ENCODE measurements at places on chromosomes 2 and 18.

- DNase-seq: no peak
These were observed 99.9 kb downstream of the PXDN start for GRCh38 chr2:1644427-1644826.

- DNase-seq: no peak
These were observed 1809.0 kb downstream of the SUCLG1 start for GRCh38 chr2:82650038-82650437.

GRCh38 chr2:167954495-167954894 lies 292.9 kb downstream of the STK39 start:
- DNase-seq: no peak

- no peak for DNase-seq
These were observed 35.2 kb upstream of the LPIN2 start for GRCh38 chr18:3048121-3048520.

- DNase-seq: no peak
These were observed 357.0 kb downstream of the GALNT13 start for GRCh38 chr2:154228566-154229280.

- no peak for DNase-seq
These were observed 1.1 kb upstream of the MAT2A start for GRCh38 chr2:85537600-85538506.

DNA sequence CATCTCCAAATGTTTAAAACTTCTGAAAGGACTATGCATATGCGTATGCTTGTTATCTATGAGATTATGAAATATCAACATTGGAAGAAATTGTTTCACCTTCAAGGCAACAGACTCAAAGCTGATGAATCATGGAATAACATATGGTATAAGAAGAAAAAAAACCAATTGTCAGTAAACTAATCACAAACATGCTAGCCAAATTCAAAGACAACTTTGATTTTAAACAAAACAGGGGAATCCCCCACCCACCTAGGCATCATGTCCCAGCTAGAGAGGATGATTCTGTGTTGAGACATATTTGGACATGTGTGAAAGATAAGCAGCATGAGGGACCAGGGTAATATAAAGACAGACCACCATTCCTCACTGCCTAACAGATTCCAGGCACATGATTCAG lies 147.7 kb downstream of the WDPCP start:
- no peak for DNase-seq

DNA sequence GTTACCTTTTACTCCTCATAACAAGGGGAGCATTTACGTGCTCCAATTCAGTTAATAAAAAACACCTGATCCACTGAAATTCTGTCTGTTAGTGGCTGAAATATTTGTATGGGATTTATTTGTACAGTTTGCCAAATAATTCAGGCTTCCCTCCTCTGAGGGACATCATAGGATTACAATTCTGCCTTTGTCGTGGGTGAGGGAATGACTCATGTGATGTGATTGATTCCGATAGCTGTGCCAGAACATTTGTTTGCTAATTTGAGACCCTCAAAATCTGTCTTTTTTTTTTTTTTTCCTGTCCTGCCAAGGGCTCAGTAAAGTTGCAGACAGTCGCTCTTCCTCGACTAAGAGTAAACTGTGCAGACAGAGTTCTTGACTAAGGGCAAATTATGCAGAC lies 612.6 kb upstream of the CDH2 start:
- DNase-seq: no peak

DNA sequence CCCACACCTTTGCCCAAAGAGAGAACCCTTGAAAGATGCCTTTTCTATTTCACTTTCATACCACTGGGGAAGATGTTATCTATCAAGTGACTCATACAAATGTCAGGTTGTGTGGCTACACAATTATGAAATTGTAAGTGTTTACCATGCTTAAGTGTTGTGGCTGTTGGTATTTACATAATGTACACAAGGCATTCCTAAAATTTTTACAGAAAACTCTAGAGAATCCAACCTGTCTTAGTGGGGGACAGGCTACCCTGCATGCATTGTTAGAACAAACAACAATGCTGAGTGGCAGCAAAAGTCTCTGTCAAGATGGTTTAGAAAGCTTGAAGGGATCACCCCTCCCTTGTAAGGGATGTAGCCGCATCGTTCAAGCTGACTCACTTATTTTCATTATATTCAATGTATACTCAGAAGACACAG lies 5.5 kb upstream of the MGAT4A start:
- no peak for DNase-seq

- DNase-seq: peak; percentile 16
These were observed 543 bp downstream of the HADHB start for GRCh38 chr2:26245231-26245732.

DNA sequence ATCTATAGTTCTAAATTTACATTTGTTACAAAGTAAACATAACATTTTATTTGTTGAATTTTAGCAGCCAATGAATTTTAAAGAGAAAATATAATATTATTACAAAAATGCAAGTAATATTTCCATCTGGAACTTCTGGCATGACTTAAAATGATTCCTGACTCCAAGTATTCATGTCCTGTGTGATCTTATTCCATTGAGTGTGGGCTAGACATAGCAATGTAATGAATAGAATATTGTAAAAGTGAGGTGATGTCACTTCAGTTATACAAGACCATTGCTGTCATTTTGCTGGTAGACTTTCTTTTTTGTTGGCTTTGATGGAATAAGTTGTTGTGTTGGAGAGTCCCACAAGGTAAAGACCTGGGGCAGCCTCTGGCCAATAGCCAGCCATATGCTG lies 912.2 kb upstream of the PIK3C3 start:
- DNase-seq: no peak

- DNase-seq: peak; percentile 32
These were observed 66.9 kb downstream of the ATAD2B start for GRCh38 chr2:23859983-23860382.

- DNase-seq: peak; percentile 39
These were observed 194.0 kb downstream of the VWC2L start for GRCh38 chr2:214604861-214605260.

- DNase-seq: no peak
These were observed 46.8 kb upstream of the NCK2 start for GRCh38 chr2:105697781-105698449.

DNA sequence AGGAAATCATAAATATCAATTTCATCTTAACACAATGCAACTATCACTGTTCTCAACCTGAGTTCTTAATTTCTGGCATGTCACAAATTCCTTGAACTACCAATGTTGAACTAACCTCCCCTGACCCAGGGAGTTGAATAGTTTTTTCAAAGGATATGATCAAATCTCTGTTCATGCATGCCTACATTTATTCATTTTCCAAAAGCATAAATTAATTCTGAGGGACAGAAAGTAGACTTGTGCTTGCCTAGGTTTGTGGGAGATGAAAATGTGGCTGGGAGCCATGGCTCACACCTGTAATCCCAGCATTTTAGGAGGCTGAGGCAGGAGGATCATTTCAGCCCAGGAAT lies 175.7 kb downstream of the TGIF1 start:
- no peak for DNase-seq

DNA sequence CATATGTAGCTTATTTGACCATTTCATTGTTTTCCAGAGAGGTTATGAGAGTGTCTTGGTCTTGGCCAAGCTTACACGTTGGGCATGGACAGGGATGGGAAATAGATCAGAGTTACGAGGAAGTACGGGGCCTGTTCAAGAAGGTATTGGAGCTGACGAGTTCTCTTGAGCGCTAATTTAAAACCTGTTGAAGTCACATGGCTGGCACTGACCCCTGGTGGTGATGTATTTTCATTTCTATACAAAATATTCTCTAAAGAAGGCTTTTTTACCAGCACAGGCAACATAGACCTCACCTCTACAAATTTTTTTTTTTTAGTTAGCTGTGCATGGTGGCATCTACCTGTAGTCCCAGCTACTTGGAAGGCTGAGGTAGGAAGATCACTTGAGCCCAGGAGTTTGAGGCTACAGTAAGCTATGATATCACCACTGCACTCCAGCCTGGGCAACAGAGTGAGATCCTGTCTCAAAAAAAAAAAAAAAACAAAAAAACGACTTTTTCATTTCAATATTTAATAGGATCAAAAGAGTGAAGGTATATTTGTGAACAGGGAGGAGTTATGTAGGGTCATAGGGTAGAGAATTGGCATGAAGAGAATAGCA lies 19.6 kb downstream of the UGP2 start:
- DNase-seq: peak; percentile 30

- DNase-seq: no peak
These were observed 472.2 kb upstream of the DCC start for GRCh38 chr18:51867767-51868166.

- no peak for DNase-seq
These were observed 317.5 kb upstream of the TRIB2 start for GRCh38 chr2:12399240-12399639.

DNA sequence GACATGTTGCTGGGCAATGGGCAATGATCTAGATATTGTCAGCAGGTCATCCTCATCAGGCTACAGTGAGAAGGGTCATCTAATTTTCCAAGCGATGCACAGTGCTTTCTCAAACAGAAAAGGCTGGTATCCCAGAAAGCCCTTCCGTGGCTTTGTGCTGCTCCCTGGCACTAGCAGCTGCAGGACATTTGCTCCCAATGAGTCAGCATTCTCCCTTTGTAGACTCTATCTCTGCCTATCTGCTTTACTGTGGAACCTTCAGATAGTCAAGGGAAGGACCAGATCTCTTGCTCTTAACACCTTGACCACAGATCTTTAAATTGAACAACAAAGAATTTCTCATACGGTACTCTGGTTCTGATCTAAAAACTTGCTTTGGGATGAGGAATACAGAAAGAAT lies 101.4 kb downstream of the CDH2 start:
- DNase-seq: peak; percentile 28

- no peak for DNase-seq
These were observed 1632.5 kb downstream of the LRP1B start for GRCh38 chr2:140498360-140498759.

DNA sequence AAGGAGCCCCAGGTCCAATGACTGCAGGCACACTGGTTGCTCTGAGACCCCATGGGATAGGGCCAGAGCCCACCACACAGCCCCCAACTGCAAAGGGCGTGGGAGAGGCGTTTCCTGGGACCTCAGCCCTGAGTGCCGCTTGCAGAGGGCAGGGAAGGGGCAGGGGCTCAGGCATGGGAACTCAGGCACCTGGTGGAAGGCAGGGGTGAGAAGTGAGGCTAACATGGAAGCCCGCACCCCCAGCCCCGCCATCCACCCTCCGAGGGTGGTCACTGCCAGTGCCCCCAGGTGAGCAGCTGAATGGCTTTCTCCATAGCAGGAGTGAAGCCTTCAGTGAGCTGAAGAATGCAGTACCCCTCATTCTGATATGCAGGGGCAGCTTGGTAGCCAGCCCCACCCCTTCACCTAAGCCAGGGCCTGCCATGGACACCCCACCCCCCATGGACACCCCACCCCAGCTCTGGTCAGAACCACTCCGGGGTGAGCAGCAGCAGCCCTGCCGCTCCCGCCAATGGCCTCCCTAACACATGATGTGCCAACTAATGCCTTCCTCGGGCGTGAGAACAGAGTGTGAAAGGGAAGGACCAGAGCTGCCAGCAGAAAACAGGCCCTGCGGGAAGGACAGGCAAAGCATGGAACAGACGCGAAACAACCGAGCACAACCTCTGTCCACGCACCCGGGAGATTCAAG lies 6.6 kb downstream of the KIF1A start:
- DNase-seq: no peak

DNA sequence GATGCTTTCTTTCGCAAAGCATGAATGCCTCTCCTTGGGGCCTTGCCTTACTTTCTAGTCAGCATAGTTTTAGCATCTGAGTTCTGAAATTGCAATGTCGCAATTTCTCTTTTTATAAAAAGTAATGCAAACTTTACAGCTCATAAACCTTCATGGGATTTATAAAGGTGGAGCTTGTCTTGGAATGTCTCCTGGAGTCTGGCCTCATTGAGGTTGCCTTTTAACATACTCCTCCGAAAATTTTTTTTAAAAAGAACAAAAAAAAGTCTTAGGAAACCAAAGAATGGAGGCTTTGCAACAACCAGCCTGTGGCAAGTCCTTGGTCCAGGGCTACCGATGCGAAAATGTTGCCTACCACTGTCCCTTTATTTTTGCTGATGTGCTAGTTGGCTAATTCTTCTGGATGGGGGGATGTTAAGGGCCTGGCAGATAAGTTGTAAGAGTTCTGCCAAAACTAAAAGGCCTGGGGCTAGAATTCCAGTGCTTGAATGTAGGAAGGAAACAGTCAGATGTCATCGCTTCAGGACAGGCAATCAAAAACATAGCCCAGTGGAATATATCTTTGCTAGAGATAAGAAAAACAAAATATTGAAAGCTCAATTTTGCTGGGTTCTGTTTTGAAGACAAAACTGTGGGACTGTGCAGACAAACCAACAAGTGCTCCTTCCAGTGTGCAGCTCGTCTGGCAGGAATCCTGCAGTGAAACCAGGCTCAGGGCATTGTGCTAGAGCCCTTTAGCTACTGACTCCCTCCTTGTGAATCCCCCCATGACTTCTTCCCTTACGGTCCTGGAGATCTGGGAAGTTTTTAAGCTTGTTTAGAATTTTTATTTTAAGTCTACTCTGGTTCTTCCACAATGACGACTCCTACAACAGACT lies 213.0 kb downstream of the PIEZO2 start:
- DNase-seq: no peak

GRCh38 chr2:236607471-236608187 lies 38.0 kb downstream of the ACKR3 start:
- DNase-seq: peak; percentile 31

DNA sequence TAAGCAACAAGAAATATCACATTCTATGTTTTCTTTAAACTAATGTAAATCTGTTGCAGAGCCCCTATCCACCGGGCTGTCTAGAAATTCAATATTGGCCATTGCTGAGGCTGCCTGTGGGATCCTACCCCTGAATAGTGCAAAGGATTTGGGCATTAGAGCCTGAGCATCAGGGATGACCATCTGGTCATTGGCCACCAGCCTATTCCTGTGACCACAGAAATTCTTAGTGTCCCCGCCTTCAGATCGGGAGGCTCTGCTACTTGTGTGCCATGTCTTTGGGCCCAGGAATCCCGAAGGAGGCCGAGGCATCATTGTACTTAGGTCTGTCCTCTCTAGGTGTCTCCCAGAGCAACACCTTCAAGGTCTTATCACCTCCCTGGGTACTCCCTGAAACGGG lies 73.8 kb downstream of the HRH4 start:
- no peak for DNase-seq

DNA sequence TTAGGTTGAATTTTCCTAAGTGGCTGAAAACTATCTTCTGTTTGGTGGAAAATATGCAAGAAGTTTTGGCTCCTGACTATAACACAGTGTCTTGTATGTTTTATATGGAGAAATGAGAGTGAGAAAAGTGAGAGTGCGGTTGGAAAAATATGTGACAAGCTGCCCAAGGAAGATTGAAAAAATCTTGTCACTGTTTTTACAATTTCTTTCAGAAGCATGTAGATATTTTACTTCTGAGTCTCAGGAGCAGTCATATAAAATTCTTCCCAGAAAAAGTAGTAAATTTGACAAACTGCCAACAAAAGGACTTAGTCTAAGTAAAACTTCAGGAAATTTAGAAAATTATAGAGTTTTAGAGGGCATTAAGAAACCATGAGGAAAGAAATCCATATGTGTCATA lies 19.4 kb upstream of the RMND5A start:
- DNase-seq: peak; percentile 38

GRCh38 chr2:195520671-195521155 lies 136.3 kb upstream of the SLC39A10 start:
- peak; percentile 94 for DNase-seq

DNA sequence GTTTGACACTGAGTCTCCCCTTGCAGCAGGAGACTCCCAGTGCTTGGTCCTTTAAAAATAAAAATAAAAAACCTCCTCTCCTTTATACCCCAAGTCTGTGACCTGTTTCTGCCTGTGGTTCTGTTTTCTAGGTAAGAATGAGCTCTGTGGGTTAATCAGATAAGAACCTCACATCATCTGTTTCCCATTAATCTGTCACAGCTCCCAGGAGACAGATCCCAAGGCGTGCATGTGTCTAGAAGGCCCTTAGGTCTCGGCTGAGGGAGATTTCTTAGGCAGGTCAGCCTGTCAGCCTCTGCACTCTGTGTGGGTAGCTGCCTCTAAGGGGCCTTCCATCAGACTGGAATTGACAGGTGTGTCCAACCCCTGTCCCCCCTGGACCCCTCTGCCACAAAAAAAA lies 80.7 kb downstream of the FHOD3 start:
- peak; percentile 36 for DNase-seq

Data from HFFc6 (cell line).